GM12878 (cell line): ENCODE measurements at places on chromosomes 2 and 18.

DNA sequence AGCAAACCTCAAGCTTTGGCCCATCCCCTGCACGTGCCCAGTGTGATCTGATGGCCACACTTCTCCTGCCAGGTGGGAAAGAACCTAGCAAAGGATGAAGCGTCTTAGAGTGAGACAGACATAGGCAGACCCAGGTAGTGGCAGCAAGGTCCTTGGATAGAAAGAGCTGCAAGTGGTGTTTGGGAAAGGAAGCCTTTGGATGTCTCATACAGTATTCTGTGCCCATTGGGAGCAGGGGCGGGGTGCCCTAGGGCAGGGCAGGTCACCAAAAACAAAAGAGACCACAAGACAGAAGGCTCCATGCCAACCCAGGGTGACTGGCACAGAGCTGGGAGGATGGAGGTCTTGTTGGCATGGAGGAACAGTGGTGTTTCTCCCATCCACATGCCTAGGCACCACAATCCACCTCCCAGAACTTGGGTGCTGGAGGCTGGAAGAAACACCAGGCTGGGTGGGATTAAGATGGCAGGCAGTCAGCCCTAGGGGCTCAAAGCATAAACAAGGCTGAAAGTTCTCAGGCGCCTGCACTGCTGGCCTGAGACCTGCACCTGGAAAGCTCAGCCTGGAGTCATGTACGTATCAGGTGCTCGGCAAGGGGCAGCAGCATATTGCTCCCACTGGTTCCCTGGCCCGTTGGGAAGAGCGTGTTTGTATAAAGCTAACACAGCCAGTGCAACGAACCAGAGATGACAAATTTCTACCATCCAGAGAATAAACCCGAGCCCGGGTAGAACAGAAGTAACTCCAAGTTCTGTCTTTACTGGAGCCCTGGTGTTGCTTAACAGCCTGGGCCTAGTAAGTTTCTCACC, 52.9 kb downstream of the CRACDL start:
- no peak for DNase-seq

- no peak for DNase-seq
These were observed 368.0 kb upstream of the RAB6C start for GRCh38 chr2:129611471-129611870.

GRCh38 chr18:47204908-47205522, 28.9 kb upstream of the IER3IP1 start:
- DNase-seq: no peak

DNA sequence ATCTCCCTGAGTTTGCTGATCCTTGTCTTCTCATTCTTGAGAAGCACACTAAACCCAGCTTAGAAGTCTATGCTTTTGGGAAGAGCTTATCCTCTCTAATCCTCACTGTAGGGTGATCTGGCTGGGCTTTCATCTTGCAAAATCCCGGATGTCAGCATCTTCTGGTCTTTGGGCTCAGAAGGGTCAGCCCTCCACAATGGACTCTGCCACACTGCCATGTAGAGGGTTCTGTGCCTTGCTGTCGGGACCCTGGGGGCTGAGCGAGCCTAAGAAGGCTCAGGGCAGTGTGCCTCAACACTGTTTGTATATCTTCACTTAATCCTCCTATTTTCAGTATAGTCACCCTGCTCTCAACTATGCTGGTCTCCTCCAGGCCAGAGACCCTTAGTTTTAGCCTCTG, 102.3 kb downstream of the TGIF1 start:
- no peak for DNase-seq

DNA sequence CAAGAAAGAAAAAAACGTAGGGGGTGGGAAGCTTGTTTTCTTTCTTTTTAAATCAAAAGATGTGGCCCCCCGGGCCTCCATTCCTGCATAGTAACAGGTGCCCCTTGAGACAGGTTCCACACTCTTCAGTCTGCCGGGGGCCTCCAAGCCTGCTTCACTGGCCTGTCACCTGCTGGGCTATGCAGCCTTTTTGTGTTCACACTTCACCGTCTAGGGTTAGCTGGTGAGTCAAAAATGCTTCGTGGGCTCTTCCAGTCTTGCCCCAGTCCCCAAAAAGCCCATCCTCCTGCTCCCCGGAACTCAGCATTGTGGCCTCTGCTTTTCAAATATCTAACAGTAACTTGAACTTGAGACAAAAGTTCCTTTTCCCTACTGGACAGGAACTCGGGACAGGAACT, 67.9 kb downstream of the POLR1A start:
- no peak for DNase-seq

DNA sequence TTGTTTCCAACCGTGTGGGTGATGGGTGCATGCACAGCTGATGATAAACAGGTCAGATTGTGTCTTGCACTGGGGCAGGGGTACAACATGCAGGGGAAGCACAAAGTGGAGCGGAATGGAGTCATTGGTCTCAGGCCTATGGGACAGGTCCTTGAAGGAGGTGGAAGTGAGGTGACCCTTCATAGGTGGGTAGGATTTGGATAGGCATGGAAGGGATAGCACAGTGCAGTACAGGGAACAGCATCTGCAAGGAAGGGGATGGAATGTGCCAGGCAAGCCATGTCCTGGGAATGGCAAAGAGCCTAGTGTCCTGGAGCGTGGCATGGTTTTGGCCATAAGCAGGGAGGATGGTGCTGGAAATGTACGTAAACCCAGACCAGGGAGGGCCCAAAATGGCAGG, 143.9 kb downstream of the CAPN13 start:
- no peak for DNase-seq

GRCh38 chr2:95734976-95735890, 143.4 kb downstream of the TRIM43 start:
- DNase-seq: no peak

DNA sequence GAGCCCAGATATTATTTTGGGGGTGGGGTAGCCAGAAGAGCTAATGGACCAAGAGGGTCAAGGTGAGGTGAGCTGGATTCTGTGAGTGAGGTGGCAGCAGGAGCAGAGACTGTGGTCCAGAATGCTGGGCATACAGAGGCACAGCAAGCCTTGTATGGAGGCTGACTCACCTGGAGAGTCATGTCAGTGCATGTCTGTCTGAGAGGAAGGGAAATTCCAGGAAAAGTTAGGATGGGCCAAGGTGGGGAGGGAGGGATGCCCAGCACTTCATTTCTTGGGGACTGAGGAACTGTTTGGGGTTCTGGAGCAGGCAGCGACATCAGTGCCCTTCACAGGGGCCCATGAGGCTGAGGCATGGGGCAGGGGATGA, 21.1 kb downstream of the PER2 start:
- DNase-seq: no peak

DNA sequence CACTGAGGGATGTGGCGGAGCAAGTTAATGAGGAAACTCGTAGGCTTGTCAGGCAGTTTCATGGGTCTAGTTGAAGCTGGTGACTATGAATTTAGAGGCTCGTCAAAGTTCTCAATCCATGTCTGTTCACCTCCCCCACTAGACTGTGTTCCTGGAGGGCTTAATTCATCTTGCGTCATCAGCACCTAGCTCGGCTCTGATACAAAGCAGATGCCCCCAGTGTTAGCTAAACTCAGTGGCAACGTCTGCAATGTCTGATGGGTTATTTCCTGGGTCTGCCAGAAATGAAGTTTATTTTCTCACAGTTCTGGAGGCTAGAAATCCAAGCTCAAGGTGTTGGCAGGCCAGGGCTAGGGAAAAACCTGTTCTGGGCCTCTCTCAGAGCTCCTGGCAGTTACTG, 140.6 kb downstream of the PID1 start:
- DNase-seq: no peak

DNA sequence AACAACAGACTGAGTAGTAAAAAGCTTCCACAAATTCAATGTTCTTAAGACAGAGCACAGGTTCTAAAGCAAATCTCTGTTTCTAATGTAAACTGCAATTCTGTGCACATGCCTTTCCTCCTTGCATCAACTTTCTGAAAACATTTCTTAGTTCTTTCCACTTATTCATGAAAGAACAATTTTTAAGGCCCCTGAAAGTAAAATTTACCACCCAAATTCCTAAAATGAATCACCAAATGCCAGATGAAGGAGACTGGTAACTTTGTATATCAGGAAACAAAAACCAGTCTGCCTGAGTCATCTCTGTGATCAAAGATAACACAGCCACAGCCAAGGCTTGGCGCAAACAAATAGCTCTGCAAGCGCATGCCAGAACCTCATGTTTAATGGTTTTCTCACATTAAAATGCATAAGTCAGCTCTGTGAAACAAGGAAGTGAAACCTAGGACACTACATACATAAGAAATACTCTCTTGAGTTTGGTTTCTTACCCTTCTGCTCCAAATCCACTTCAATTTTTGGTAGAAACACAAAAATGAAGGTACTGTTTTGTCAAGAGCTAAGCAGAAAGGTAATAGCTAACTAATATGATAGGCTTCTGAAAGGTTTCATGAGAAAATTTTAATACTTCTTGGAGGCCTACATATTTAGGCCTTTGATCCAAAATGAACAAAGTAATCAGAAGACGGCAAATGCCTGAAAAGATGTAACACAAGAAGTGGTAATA, 169.4 kb downstream of the THADA start:
- DNase-seq: peak; percentile 96

DNA sequence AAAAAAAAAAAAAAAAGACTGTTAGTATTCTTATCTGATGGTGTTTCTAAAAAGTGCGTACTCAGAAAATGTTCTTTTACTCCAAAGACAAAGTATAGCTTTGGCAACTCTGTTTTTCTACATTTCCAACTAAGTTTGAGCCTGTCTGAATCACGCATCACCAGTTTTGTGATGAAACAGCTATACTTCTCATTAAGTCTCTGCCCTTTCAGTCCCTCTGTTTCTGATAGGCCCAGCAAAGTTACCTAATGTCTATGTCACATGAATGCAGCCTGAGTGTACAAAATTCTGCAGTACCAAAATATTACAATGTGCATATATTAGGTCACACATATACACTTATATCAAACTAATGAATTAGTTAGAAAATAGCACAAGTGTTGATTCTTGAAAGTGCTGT, 22.4 kb downstream of the TWSG1 start:
- DNase-seq: no peak

DNA sequence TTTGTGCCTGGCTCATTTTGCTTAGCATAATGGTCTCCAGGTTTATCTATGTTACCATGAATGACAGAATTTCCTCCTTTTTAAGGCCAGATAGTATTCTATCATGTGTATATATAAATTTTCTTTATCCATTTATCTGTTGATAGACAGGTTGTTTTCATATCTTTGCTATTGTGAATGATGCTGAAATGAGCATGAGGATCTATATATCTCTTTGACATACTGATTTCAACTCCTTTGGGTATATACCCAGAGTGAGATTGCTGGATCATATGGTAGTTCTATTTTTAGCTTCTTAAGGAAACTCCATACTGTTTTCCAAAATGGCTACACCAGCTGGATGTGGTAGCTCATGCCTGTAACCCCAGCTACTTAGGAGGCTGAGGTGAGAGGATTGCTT, 86.4 kb upstream of the LTBP1 start:
- DNase-seq: no peak

- peak; percentile 12 for DNase-seq
These were observed 801.0 kb downstream of the TDRD15 start for GRCh38 chr2:21924640-21925285.

DNA sequence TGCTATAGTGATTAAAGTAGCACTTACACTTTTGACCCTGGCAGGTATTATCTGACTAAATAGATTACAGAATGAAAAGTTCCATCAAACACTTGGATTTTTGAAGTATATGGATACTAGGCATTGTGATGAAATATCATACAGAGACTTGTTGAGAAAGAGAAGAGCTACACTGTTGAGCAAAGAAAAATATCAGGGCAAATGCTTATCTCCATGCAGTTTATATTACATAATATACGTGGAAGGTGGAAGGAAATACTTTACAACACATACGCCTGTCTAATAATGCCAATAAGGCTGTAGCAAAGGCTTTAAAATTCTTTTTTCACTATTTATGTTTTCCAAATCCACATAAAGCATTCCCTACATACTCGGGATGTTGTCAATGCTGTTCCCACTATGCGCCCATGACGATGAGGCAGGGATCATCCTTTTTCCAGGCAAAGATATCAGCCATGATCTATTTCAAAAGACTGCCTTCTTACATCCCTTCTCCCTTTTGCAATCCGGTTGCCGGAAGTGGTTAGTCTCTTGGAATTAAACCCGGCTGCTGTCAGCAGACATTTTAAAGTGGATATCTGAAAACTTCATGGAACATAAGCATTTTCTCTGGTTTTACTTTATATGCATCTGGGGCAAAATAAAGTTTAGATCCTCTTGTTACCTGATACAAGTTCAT, 92.6 kb upstream of the ITGA4 start:
- no peak for DNase-seq

- DNase-seq: no peak
These were observed 54.7 kb downstream of the UGGT1 start for GRCh38 chr2:128145651-128146050.

DNA sequence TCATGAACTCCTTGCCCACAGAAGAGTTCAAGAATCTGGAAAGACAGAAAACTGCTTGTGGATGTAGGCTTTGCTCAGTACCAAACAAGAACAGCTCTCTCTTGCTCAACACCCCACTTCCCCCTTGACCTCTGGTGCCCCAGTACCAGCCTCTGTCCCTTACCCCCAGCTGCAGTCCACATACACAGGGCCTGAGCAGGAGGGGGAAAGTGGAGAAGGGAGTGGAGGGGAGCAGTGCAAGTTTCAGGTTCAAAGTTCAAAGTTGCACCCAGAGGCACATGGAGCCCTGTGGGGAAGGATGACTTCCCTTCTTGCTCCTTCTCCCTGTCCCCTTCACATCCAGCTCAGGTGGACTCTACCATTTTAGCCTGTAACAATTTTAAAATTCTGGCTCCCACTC, 61.1 kb upstream of the LPIN2 start:
- no peak for DNase-seq

- DNase-seq: no peak
These were observed 4.3 kb downstream of the DCTN1 start for GRCh38 chr2:74375838-74376237.

- DNase-seq: no peak
These were observed 6.2 kb downstream of the ALS2 start for GRCh38 chr2:201774546-201774945.

DNA sequence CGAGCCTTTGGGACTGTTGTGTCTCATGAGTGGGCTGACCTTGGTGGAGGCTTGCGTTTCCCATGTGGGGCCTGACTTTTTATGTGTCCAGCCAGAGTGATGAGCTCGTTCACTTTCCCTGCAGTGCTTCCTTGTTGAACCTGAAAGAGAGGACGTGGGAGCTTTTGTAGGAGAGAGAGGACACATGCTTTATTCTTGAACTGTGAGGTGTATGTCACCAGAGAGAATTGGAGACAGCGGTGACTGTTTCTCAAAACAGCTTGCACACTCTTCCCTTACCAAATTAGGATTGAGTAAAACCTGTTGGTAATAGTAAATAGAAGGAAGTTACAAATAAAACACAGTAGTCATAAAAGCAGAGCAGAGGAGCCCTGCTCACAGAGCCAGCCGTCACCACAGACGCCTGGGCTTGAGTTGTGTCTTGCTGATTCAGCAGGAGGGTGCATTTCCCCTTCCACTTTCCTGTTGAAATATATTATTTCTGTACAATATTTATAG, 60.7 kb downstream of the INPP4A start:
- no peak for DNase-seq

GRCh38 chr2:65754219-65754618, 321.8 kb upstream of the SPRED2 start:
- DNase-seq: no peak

- peak; percentile 38 for DNase-seq
These were observed 459.5 kb downstream of the DLGAP1 start for GRCh38 chr18:3995476-3996102.

GRCh38 chr18:69330385-69331005, 70.2 kb upstream of the DOK6 start:
- DNase-seq: no peak

- DNase-seq: no peak
These were observed 401.1 kb downstream of the BCL11A start for GRCh38 chr2:60152226-60152833.
